ENCODE measurements at places on chromosomes 2 and 18.
A peak's percentile ranks its signal among the peaks of the same experiment; 100 is the strongest.

GRCh38 chr2:134623796-134624195 lies 95.0 kb downstream of the TMEM163 start:
- no peak for DNase-seq

- DNase-seq, result no peak
These were observed 124.8 kb upstream of the NYAP2 start for GRCh38 chr2:225274751-225275150.

DNA sequence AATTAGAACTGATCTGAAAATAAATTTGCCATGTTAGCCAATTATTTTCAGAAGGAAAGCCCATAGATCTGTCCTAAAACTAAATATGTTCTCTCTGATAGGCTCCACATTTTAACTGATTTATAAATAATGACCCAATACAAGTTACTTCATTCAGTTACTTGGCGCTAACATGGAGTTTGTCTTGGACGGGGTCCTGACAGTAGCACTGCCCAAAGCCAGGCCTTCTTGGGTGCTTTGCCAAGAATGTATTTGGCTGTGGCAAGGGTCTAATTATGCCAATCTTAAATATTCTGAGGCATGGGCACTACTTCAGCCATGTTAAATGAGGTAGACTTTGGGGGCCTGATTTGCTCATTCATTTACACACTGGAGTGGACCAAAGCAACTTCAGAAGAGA lies 135.0 kb upstream of the PKDCC start:
- no peak for DNase-seq

DNA sequence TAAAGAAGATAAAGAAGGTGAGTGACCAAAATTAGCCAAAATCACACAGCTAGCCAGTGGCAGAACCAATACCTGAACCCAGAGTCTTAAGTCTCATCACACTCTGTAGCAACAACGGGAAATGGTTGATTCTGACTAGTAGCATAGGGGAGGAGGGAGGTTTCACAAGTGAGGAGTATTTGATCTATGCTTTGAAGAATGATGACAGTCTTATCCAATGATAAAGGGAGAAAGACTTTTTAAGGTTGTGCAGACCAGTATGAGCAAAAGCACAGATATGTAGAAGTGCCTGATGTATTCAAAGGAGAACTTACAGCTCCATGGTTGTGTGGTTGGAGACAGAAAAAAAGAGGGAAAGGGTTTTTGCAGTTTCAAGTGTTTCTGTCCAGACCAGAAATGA lies 50.7 kb upstream of the LINC00305 start:
- no peak for DNase-seq

DNA sequence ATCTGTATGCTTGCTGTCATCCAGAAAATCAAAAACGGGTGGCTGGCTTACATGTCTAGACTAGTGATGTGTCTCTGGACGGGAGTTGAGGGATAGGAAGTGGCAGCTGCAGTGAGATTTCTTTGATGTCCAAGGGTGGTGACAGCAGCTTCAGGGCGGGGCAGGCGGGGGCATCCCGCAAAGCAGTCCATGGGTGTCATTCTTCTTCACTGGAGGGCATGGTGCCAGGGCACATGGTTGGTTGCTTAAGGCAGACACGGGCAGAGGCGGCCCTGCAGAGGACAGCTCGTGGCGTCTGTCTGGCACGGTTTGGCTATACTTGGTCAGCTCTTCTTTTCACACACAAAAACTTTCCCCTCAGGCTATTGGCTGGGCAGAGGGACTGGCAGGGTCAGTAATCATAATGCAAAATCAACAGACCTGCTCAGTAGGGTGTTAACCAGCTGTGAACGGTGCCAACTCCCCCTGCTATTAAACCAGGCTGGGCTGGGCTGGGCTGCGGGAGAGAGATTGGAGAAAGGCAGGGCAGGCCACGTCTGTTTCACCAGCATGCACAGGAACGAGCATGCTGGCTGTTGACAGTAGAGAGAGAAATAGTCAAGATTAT lies 63.7 kb downstream of the COL4A3 start:
- peak; percentile 13 for DNase-seq

DNA sequence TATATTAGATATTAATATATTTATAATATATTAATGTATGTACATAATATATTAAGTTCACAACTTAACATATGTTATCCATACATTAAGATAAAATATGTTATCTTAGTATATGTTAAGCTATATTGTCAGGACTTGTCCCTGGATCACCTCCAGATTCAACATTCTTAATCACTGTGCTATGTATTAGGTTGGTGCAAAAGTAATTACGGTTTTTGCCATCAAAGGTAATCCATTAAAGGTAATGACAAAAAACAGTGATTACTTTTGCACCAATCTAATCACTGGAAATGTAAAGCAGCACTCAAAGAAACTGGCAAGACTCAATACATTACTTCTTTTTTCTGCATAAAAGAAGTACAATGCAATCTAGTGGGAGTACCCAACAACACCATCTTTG lies 1099.0 kb upstream of the SLC39A10 start:
- no peak for DNase-seq

DNA sequence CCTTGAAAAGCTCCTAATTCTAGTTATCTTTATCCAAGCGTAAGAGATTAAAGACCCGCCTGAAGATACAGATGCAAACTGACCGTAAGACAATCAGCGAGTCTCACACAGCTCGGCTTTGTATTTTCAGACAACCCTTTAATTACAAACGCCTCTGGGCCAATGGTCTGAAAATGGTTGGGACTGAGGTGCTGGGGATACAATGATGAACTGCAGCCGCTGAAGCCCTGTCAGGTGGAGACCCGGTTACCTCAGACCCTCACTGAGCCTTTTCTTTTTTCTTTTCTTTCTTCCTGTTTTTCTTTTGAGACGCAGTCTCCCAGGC lies 715 bp upstream of the CFAP36 start:
- peak; percentile 73 for DNase-seq

GRCh38 chr2:130373808-130374365 lies 18.0 kb downstream of the PTPN18 start:
- DNase-seq, result no peak

DNA sequence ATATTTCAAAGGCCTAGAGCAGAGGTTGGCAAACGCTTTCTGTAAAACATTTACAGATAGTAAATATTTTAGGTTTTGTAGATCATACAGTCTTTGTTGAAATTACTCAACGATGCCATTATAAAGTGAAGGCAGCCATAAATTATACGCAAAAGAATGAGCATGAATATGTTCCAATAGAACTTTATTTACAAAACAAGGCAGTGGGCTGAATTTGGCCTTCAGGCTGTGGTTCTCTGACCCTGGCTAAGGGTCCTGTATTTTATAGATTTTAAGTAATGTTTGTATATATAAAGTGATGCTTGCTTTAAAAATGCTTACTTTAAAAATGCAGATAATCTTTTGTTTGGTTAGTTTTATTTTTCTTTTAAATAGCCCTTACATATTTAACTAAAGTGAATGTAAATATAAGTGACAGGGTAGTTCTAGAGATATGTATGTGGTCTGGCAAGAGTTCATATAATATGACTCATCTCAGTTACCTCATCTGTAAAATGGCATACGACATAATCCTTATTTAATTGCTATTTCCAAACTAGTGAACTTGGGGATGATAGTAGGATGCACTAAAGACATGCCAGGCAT lies 51.7 kb upstream of the ATP5MC3 start:
- DNase-seq, result no peak

GRCh38 chr2:195967336-195967735 lies 101.3 kb downstream of the DNAH7 start:
- DNase-seq, result no peak

DNA sequence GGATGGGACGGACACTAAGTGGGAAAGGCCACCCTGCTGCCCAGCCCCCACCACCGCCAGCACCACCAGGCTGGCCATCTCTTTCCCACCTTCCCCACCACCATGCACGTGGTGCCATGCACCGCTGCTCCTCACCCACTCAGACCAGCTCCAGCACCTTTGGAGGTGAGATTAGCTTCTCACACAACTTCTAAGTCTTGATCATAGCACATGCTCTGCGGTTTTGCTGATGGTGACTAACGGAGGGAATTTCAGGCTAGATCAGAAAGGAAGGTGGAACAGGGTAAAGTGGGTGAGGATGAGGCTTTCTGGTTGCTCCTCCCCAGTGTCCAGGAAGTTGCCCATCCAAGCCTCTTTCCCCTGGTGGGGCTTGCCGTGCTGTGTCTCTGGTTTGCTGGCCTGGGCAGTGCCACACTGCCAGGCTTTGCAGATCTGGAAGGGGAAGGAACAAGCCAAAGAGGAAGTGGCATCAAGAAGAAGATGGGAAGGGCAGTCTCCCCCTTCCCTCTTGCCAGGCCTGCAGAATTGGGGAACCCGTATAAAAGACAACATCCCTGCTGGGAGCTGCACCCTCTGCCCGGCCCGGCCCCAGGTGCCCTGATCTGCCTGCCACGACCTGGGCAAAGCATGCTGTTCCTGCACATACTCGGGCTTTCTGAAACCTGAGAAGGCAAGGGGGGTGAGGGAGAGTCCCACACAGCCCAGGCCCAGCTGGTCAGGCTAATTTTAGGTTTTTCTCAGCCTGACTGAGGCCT lies 44.3 kb upstream of the CAB39 start:
- no peak for DNase-seq

- DNase-seq, result no peak
These were observed 36.3 kb downstream of the MRO start for GRCh38 chr18:50783553-50783952.

DNA sequence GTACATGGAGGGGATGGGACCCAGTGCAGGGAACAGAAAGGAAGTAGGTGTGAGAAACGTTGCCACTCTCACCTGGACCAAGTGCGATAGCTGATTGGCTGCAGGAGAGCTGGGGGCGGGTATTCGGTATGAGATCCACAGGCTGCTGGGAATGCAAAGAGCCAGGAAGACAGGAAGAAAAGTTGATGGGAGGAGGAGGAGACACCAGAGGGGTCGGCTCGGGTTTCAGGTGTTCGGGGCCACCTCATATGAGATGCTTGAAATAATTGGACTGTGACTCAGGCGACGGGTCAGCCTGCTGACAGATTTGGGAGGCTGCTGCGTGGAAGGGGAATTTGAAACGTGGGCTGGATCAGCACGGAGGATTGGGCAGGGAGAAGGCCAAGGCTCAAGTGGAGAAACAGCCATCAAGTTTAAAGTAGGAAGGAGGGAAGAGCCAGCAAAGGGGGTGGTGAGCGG lies 65.1 kb downstream of the MRPS9 start:
- DNase-seq, result peak; percentile 95

- no peak for DNase-seq
These were observed 208.6 kb downstream of the CMPK2 start for GRCh38 chr2:6657136-6657535.

DNA sequence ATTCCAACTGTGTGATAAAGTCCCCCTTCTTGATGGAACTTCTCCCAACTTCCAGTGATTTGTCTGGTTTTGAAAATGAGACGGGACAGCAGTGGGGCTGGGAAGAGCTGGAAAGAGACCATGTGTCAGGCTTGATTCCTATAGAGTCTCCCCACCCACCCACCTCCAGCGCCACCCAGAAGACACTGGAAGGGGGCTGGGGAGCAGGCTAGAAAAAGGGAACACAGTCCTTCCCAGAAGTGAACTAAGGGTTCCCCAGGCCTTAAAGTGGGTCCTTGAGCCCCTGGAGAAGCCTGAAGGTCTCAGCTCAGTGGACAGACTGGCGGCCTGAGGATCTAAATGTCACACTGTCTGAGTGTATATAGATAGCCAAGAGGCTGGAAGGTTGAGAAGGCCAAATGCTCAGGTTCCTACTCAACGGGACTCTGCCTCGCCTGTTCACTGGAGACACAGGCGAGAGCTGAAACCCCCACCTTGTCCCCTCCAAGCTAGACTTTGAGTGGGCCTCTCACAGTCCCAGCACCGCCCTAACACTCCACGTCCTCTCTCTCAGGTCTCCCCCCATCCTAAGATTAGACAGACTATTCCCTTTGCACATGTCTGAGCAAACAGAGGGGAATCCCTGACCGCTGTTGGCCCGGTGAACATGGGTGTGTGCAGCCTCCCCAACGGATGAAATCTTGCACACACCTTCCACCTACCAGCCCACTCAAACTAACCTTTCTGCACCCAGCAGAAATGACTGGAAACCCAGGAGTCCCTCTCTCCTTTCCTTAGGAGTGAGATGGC lies 1.6 kb downstream of the PKDCC start:
- no peak for DNase-seq

- DNase-seq, result no peak
These were observed 49.5 kb downstream of the ASB1 start for GRCh38 chr2:238476258-238476657.

DNA sequence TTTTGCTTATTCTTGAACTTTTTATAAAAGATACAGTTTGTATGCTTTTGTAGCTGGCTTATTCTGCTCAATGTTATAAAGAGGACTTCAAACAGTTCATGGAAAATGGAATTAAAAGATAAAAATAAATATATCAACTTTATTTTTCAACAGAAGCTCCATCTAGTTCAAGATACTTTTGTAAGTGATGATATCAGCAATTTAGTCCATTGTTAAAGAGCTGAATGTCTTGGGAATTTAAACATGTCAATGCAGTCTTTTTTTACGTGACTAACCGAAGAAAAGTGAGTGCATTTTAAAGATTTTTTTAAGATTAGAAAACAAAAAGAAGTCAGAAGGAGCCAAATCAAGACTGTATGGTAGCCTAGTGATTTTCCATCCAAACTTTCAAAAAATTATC lies 85.4 kb upstream of the CHST9 start:
- no peak for DNase-seq

GRCh38 chr18:38198526-38198925 lies 632.9 kb upstream of the CELF4 start:
- DNase-seq, result no peak

- DNase-seq, result peak; percentile 30
These were observed 65.4 kb upstream of the DNAJC10 start for GRCh38 chr2:182650704-182651103.

DNA sequence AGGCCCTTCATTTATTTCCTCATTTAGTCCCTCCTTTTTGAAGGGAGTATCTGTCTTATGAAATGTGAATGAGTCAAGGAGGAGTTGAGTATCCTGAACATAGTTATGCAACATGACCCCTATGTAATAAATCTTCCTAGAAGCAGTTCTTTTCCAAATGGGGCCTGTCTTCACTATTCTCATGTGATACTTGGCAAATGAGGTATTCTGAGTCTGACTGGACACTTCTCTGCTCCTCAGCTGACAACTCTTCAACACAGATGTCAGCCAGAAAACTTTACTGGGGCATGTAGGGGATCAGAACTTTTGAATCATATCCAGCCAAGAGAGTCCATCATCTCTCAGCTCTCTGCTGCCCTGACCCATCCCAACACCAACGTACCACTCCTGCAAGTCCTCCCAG lies 291.6 kb downstream of the ZNF385B start:
- DNase-seq, result no peak

DNA sequence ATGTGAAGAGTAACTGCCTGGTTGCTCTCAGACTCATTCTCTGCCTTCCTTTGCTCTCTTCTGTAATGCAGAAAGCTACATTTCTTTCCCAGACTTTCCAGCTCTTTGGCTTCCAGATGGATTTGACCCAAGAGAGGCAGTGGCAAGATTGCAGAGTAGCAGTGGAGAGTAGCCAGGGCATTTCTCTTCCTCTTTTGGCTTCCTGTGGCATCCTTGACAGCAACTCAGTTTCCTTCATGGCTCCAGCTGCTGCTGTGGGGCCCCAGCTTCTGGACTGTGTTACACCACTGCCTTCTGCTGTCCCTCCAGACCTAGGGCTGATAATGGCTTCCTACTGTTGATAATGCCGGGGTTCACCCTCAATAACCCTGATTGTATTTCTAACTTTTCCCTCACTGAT lies 469.4 kb upstream of the SPRED2 start:
- no peak for DNase-seq

- DNase-seq, result no peak
These were observed 1.5 kb upstream of the RESP18 start for GRCh38 chr2:219334076-219334475.

- no peak for DNase-seq
These were observed 219.6 kb downstream of the RND3 start for GRCh38 chr2:150267651-150268415.
